ENCODE measurements at places on chromosomes 16 and 17.
A peak's percentile ranks its signal among the peaks of the same experiment; 100 is the strongest.

- no peak for ATAC-seq
These were observed 7.4 kb upstream of the GOSR2 start for GRCh38 chr17:46915596-46915995.

GRCh38 chr16:85326794-85327181, 214.5 kb upstream of the CIBAR2 start:
- ATAC-seq: no peak

DNA sequence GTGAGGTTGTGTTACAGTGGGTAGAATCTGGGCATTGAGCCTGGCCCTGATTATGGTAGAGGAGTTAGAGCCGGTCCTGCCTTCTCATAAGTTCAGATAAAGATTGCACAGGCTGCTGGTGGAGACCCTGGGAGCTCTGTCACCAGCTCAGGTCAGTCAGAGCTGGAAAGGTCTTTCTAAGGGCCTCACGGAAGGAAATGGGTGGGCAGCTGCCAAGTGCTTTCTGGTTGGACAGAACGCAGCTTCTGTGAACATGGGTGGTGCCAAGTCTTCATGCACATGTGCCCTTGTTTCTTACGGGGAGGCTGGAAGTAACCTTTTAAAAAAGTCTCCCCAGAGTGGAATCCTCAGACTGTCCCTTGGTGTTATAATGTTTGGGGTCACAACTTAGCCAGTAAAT, 14.9 kb downstream of the ALKBH5 start:
- ATAC-seq: no peak

- peak; percentile 46 for ATAC-seq
These were observed 26.2 kb upstream of the RFFL start for GRCh38 chr17:35089586-35090296.

DNA sequence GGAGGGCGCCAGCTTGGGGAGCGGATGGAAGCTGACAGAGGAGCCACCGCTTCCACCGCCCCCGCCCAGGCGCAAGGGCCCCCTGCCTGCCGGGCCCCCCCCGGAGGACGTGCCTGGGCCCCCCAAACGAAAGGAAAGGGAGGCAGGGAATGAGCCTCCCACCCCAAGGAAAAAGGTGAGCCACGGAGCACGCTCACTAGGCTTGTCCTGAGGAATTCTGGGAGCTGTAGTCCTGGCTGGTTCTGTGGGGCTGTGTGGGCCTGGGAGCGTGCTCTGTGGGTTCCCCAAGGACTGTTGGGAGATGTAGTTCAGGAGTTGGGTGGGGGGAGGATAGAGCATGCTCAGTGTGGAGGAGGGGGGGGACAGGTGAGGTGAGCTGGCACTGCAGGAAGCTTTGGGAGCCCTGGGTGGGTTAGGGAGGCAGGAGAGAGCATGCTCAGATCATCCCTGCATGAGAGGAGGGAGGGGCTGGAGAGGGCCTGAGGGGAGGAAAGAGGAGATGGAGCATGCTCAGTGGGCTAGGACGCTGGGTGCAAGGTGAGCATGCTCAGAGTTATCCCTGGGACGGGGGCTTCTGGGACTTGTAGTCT, 4.5 kb downstream of the FBXL19 start:
- ATAC-seq: peak; percentile 10

GRCh38 chr17:40317345-40317873, 8.4 kb downstream of the RARA start:
- ATAC-seq: no peak

DNA sequence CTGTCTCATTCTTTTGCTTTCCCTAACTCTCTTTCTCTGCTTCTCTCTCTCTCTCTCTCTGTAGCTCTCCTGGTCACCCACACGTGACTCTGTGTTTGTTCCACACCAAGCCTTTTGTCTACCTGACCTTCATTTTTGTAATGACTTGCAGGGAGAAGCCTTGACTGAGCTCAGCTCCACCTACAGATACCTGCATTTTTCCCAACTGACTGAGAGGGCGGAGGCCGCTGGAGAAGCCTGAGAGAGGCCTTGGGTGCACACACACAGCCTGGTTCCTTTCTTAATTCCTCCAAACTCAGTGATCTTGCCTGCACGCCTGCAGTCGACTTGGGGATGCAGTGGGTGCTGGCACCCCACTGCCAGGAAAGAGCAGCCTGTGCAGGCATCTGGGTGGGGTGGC, 68.8 kb downstream of the LYRM1 start:
- no peak for ATAC-seq

DNA sequence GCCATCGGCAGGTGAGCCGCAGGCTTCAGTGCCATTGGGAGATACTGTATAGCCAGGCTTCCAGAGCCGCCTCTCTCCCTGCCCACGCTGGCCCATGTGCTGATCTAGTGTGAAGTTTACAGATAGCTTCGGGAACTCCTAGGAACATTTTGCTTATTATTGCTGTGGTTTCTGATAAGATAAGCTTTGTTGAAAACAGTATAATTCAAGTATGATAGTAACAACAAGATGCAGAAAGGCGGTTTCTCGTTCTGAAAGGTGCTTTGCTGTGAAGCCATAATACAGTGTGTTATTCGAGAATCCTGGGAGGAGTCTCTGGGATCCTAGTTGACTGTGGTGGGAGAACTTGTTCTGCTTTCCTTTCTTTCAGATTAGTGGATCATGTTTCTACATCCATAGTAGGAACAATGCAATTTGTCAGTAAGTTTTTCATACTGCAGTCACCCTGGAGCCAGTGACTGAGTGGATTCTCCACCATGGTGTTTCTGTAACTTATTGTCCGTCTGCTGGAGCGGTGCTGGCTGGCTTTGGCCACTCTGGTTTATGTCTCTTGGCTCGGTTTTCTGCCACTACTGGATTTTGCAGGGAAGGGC, 31.5 kb downstream of the RAB11FIP3 start:
- no peak for ATAC-seq

- peak; percentile 4 for ATAC-seq
These were observed 817 bp downstream of the NDUFAF8 start for GRCh38 chr17:81239714-81240555.

DNA sequence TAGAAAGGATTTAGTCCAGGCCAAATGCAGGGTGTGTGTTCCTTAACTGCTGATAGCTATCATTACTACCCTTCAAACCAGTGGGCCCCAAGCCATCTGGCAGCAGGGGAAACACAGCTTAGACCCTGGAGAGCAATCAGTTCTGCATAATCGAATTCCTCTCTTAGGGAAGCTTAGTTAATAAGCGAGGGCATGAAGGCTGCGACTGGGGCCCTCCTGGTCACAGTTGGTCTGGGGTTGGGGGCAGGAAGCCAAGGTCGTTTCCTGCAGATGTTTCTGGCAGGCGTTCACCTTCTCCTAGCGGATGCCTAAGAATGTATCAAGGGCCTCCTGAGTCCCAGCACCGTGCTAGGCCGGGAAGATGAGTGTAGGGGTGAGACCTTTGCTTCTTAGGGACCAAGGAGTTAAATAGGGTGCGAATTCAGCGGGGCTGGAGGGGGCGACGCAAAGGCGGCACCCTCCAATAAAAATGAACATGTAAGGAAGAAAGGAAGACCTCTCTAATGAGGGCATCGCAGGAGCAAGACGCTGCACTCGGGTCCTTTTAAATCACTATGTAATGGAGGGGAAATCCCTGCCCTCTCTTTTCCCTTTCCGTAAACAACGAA, 16.5 kb upstream of the EEF2K start:
- ATAC-seq: no peak

DNA sequence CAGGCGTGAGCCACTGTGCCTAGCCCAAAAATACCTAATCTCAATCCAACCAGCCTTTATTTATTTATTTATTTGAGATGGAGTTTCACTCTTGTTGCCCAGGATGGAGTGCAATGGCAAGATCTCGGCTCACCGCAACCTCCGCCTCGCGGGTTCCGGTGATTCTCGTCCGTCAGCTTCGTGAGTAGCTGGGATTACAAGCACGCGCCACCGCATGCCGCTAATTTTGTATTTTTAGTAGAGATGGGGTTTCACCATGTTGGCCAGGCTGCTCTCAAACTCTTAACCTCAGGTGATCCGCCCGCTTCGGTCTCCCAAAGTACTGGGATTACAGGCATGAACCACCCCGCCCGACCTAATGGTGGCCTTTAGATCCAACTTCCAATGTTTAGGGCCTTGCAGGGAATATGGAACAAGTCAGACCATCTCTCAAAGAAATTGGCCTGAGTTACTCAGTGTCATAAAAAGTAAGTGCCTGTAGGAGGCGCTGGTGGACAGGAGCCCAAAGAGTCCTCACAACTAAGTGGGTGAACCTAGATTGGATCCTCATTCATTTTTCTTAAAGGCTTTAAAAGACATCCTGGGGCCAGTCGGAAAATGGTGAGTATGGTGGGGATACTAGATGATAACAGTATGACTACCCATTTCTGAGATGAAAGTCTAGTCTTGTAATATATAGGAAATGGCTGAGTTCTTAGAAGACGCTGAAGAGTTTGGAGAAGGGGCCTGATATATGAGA, 4.6 kb downstream of the ZSCAN10 start:
- ATAC-seq: no peak

DNA sequence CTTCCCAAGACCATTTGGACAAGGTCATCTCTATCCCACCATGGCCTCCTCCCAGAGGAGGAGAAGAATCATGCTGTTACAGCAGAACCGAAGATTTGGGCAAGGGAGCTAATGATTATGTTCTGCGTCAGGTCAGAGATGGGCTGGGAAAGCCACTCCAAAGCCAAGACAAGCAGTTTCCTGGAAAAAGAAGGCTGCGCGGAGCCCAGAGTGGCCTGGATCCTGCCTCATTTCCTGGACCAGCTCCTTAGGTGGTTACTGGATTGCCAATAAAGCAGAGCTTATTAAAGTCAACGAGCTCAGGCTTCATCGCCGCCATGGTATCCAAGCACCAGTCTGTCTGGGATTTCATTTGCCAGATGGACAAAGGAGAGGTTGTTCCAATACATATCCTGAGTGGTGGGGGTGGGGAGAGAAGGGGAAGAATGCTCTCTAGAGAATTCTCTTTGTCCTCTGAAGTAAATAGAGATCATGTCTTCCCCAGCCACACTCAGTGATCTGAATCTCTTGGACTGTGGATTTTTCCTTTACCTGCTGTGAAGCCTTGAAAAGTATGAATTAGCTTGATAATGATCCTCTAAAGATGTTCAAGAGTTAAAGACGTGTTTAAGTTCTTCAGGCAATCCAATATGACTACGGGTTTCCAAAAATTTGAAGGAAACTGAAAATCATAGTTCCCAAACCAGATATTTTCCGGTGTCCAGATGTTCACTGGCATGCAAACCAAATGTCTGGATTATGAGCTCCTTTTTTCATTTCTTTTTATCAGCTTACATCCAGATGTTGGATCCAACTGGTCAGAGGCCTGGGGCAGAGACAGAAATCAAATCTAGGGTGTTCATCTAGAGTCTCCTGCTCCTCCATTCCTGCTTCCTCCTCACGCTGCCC, 17.7 kb downstream of the PRAC1 start:
- ATAC-seq: no peak

GRCh38 chr16:17446661-17447060, 24.1 kb downstream of the XYLT1 start:
- ATAC-seq: no peak

GRCh38 chr16:65700596-65700995, 578.7 kb upstream of the CDH11 start:
- no peak for ATAC-seq

GRCh38 chr16:1108299-1109252, 12.5 kb upstream of the C1QTNF8 start:
- ATAC-seq: no peak

- no peak for ATAC-seq
These were observed 31.3 kb upstream of the SLC39A11 start for GRCh38 chr17:73123606-73124320.

- ATAC-seq: peak; percentile 94
These were observed 28.8 kb upstream of the PRKCB start for GRCh38 chr16:23807028-23807427.

DNA sequence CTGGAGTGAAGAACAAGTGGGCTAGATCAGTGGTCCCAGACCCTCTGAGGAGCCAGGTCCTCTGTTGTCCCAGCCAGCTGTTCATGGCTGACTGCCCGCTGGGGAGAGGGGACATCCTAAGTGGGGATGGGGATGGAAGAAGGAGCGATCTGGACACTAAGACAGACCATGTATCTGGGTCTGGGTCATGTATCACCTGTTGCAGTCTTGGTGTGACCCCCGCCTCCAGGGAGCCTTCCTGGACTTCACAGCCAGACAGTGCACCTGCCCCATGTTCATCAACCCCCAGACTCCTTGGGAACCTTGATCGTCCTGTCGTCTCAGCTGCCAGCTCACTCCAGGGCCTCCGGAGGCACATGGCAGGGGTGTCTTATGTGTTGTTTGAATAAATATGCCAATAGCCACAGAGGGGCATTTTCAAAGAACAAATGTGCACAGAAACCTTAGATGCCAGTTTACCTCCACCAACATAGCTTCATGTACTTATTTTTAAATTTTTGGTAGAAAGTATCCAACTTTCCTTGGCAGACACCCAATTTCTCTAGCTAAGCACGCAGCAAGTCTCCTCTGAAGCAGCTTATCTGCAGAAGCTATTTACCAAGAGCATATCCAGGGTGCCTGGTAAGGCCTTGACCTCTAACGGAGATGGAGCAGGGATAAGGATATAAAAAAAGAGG, 43.2 kb downstream of the CRISPLD2 start:
- ATAC-seq: no peak
